ENCODE measurements at places on chromosomes 7 and 10.

DNA sequence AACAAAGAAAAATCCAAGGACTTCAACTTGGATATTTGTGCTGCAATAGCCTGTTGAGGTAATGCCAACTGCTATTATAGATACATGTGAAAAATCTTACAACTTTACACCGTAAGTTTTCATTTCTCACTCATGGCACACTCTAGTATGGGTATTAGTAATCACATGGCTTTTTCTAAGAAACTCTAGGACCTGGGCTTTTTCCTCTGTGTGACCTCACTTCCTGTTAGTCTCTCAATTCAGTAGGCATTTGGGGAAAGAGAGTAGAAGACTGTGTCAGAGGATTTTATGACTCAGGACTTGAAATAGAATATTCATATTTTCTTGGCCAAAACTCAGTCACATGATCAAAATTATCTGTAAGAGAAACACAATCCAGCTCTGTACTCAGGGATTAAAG, 1049.9 kb downstream of the REEP3 start:
- DNase-seq, result no peak

- DNase-seq, result no peak
Observed at GRCh38 chr10:69389827-69390490, 26.8 kb downstream of the TACR2 start.

DNA sequence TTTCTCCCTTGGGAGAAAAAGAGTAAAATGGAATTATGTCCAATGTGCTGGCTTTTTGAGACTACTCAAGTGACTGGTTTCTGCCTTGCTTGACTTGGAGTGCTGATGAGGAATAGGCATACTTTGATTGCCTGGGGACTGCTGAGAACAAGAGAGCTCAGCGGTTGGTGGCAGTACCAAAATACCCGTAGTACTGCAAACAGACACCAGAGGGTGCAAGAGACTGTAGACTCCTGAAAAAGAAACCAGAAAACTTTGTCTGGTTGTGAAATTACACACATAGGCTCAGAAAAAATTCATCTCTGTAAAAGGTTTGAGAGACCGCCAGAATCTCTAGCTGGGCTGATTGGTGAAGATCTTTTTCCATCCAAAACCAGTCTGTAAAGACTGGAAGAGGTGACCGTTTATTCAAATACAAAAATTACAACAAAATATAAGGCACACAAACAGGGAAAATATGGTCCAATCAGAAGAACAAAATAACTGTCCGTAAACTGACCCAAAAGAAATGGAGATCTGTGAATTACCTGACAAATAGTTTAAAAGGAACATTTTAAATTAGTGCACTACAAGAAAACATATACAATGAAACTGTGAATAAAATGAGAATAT, 18.5 kb downstream of the BICC1 start:
- peak; percentile 4 for DNase-seq

DNA sequence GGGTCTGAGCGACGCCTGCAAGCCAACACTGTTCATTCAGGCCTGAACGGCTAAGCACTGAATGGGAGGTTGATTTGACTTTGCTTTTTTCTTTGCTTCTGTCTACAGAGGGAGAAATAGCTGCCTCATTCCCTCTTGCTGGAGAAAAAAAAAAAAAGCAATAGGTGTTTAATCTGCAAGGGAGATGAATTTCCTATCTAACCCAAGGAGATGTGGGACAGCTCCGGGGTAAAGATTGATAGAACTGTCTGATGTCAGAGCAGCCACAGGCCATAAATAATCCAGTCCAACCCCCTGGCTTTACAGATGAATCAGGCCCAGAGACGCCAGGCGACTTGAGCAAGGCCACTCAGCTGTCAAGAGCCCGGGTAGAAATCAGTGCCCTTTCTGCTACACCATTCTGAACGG, 168.0 kb downstream of the ARHGAP12 start:
- DNase-seq, result no peak

GRCh38 chr10:65350611-65351010, 1575.2 kb upstream of the LRRTM3 start:
- no peak for DNase-seq

DNA sequence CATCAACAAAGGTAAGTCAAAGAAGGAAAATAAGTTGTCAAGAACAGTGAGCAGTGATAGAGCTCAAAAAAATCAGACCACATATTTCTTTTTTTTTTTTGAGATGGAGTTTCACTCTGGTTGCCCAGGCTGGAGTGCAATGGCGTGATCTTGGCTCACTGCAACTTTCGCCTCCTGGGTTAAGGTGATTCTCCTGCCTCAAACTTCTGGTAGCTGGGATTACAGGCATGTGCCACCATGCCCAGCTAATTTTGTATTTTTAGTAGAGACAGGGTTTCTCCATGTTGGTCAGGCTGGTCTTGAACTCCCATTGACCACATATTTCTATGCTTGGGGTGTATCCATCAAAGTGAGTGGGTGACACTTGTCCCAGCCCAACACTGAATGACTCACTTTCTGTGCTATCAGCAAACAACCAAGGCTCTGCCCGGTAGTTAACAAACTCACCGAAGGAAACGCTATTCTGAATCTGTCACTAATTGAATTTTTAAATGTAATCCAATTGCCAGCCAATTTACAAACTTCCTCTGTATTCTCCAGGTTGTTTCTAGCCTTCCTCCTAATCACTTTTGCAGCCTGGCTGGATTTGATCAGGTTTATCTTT, 19.6 kb upstream of the SMNDC1 start:
- no peak for DNase-seq

GRCh38 chr10:101000127-101000914, 713 bp downstream of the LZTS2 start:
- no peak for DNase-seq

GRCh38 chr10:21526860-21527597, 1.5 kb upstream of the SKIDA1 start:
- no peak for DNase-seq

DNA sequence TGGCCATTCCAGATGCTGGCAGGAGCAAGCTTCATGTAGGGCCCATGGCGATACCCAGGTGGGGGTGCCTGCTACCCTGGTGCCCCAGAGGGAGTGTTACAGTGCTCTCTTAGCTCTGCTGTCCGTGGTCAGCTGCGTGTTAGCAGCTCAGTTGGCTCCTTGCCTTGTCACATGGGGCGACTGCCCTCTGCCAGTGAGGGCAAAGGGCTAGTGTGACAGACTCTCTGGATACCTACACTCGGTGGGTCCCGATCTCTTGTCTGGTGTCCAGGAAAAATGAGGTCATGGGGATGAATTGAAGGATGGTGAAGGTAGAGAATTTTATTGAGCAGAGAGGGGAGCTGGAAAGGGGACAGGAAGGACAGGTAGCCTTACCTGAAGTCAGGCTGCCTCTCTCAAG, 152.2 kb downstream of the CYP26A1 start:
- no peak for DNase-seq

GRCh38 chr10:31100115-31100601, 68.5 kb upstream of the ZNF438 start:
- DNase-seq, result no peak

GRCh38 chr10:86172301-86172700, 194.3 kb downstream of the GRID1 start:
- no peak for DNase-seq

GRCh38 chr10:44426247-44427034, 41.5 kb upstream of the CXCL12 start:
- DNase-seq, result no peak

DNA sequence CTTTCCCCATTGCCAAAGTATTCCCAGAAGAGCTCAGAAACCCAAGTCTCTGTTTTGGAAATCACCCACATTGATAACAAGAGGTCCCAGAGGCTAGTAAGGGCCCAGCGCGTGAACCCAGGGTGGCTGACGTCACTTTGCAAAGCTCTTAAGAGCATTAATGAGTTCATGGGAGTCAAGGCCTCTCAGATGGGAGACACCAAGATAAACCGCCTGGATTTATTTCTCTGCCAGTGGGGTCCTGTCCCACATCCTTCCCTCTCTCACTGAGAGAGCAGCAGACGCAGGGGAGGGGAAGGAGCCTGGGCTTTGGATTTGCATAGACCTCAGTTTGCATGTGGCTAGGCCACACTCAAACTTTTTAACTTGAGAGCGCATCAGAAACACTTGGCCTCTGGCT, 184.8 kb upstream of the PDE1C start:
- no peak for DNase-seq

GRCh38 chr7:158811461-158811860, 17.8 kb downstream of the ESYT2 start:
- DNase-seq, result no peak
